ENCODE measurements at places on chromosomes 16 and 17.

- DNase-seq = no peak
Measured at GRCh38 chr17:10261098-10261497, 62.7 kb upstream of the GAS7 start.

GRCh38 chr17:34082404-34082803 lies 172.7 kb upstream of the CCL2 start:
- DNase-seq = no peak

- no peak for DNase-seq
Measured at GRCh38 chr16:78325468-78326352, 226.3 kb downstream of the WWOX start.

- no peak for DNase-seq
Measured at GRCh38 chr17:16419074-16419928, 3.9 kb downstream of the TRPV2 start.

GRCh38 chr16:68447653-68448359 lies 502 bp downstream of the SMPD3 start:
- no peak for DNase-seq

DNA sequence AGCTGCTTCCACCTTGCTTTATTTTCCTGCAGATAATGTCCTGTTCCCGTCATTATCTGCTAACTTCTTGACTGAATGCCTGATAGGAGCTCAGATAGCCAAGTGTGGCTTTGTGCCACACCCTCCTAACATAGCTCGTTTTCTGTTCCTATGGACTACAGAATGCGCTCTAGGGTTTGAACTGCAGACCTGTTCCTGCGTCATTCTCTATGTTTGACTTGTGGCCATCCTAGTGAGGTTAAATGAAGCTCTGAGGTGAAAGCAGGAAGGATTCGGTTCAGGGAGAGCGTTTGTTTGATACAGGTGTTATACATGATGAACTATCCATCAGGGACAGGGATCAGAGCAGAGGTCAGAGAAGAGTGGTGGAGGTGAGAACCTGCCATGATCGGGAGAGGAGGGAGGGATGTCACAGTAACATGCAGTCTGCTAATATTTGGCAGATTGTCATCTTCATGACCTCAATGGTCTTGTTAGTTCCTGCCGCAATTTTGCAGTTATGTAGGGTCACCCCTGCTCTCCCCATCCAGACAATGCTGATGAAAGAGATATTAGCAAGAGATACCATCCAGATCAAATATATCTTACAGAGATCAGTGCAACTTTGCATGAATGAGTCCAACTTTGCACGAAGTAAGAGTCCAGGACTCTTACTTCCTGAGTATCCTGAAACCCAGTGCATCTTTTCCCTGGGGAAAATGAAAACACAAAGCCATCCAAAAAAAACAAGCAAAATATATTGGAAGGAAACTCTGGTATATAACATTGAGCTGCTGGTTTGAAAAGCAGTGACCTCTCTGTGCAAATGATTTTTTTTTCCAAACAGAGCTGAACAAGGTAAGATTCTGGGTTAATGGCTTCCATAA lies 32.8 kb downstream of the MPHOSPH6 start:
- DNase-seq = no peak

- no peak for DNase-seq
Measured at GRCh38 chr17:55368706-55369105, 52.9 kb downstream of the MMD start.

DNA sequence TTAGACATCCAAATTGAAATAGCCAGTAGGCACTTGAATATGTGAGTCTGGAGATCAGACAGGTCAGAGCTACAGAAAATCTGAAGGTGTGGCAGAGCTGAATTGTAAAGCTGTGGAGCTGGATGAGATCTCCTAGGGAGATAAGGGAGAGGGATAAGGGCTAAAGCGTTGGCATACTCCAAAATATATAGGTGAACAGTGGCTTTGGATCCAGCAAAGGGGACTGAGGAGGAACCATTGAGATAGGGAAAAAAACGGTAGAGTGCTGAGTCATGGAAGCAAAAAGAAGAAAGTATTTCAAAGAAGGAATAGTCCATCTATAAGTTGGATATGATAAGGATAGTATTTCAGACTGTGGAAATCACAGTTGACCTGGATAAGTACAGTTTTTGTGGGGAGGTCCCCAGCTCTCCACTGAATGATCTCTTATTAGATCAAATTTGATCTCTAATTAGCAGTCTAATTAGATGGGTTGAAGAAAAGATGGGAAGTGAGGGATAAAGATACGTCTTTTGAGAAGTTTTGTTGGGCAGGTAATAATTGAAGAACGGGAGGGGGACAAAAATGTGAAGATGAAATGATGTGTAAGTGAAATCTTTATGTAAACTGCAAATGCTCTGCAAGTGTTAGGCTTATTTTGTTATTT lies 587 bp upstream of the DBF4B start:
- DNase-seq = no peak

DNA sequence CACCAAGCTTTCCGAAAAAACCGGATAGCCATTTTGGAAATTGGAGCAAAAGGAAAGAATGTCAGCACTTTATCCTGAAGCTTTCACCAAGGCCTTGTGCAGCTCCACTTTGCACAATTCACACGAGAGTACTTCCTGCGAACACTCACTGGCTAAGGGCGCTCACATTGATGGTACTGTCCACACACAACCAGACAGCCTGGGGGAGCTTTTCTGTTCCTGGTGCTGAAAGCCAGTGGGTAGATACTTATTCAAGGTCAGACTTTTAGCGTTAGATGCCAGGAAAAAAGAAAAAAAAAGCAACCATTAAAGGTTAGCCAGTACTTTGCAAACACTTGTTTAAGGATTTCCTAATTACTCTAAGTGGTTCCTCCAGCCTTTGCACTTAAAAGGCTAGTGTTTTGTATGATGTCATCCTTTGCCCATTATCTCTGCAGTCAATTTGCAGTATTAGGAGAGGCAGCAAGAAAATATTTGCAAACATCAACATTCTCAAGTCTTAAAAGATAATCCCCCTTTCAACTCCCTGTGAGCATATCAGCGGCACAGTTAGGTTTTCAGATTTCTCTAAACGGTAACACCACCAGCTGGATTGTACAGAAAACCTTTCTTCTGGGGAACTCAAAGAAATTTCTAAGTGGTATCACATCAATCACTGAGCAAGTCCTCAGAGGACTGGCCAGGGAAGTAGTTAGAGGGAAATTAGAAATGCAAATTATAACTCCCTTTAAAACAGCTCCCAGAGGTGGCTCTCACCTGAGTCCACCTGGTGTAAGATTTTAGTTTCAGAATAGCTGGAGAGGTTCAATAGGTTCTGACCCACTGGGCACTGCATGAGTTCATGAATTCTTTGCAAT lies 243.4 kb upstream of the IRX5 start:
- DNase-seq = no peak
